Stimulated activated CD4-positive, alpha-beta T cell treated with anti-CD3 and anti-CD28 coated beads, TNF-alpha, amount 100 ng/mL, for 4 hours (primary cell): ENCODE measurements at places on chromosomes 11 and 22.

DNA sequence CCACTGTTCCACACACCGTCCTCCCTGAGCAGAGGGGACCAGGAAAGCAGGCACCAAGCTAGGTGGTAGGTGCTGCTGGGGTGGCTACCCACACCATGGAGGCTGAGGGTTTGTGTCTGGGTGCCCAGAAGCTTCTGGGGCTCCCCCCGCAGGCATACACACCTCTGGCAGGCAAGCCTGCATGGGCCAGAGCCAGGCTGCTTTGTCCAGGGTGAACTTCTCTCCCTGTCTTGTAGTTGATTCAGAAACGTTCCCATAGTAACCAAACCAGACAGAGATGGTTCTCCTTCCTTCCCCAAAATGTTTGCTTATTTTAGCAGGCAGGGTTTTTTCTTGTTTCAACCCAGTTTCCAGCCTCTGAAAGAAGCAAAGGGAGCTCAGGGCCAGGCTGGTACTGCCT lies 40.9 kb upstream of the SUSD2 start:
- no peak for DNase-seq

DNA sequence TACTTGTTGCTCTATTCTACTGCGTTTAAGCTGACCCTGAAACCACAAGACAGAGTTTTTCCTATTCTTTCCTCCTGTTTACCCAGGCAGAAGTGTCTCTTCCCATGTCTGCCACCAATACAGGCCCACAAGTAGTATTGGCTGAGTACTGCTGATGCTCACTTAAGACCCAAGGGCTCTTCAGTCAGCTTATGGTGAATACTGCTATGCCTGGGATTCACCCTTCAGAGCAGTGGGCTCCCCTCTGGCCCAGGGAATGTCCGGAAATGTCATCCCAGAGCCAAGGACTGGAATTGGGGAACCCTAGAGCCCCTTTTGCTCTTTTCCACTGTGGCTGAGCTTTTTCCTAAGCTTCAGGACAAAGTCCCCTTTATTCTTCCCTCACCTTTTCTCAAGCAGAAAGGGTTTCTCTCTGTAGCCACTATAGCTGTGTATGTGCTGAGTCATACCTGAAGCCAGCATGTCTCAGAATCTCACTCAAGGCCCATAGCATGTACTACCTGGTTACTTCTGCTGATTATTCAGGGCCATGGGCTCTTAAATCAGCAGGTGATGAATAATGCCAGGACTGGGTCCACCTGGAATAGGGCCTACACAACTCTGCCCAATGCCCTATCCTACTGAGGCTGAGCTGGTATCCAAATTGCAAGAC lies 745.8 kb upstream of the ANO5 start:
- DNase-seq = no peak

DNA sequence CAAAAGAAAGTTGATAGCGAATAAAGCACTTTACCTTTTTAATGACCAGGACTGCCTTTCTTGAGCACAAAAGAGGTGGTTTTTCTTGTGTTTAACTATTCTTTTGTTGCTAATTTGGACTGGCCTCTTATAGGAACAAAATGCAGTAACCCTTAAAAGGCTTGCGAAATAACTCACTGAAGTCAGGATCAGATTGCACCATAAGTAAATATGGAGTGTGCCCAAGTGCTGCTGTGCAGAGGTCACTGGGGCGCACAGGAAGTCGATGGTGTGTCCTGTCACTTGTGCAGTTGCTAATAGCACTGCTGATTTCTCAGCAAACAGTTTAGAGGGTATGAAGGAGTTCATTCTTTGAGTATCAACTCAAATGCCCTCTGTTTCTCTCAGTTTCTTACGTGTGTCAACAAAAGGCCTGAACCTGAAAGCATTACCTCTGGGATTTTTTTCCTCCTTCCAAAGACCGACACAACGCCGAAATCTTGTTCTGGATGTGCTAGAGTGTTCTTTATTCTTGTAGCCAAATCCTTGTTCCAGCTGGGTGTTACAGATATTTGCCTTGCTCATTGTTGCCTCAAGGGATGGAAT lies 71.3 kb downstream of the ATXN10 start:
- DNase-seq = no peak

- no peak for DNase-seq
Observed at GRCh38 chr11:119373921-119374631, 7.4 kb downstream of the USP2 start.

DNA sequence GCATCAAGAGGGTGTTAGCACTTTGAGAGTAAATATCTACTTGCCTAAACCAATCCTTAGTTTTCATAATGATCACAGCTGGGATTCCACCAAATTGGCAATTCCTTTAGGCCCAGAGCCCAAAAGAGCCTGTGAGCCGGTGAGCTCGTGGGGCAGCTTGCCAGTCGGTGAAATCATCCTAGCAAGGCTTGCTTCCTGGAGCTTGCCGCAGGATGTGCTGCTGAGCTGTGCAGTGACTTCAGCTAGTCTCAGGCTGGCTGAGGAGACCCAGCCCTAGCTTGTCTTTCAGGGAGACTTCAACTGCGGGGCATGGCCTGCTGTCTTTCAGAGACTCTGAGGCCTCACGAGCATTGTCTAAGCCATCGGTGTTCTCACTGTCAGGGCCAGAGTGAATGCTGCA lies 73.6 kb upstream of the SUSD2 start:
- no peak for DNase-seq

DNA sequence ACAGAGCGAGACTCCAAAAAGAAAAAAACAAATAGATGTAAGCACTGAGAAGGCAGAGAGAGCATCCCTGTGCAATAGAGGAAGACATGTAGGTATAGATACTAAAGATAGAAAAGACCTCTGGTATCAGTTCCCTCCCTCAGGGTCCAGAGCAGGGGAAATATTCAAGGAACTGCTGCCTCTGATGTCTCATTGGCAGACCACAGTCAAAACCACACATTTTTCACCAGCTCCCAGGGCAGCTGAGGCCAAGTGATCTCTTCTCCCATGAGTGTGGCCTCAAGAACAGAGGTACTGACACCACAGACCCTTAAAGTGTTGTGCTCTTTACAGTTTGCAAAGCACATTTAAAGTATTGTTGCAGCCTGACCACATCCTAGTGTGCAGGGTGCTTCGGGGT lies 288.5 kb downstream of the NTM start:
- no peak for DNase-seq

DNA sequence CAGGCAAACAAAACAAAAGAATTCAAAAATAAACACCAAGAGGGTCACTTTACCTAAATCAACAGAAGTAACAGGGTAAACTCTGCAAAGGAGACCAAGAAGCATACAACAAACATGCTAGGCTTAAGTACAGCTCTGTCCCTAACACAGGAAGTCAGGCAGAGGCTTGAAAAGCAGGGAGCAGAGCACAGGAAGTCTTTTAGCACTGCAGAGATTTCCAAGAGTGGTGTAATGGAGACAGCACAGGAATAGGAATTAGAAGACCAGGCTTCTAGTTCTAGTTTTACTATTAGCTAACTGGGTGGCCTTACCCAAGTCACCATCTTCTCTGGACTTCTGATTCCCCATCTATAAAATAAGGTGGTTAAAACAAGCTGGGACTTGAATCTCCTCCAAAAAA lies 1.9 kb downstream of the RBFOX2 start:
- DNase-seq = no peak

- DNase-seq = no peak
Observed at GRCh38 chr11:22162756-22163155, 30.1 kb upstream of the ANO5 start.

DNA sequence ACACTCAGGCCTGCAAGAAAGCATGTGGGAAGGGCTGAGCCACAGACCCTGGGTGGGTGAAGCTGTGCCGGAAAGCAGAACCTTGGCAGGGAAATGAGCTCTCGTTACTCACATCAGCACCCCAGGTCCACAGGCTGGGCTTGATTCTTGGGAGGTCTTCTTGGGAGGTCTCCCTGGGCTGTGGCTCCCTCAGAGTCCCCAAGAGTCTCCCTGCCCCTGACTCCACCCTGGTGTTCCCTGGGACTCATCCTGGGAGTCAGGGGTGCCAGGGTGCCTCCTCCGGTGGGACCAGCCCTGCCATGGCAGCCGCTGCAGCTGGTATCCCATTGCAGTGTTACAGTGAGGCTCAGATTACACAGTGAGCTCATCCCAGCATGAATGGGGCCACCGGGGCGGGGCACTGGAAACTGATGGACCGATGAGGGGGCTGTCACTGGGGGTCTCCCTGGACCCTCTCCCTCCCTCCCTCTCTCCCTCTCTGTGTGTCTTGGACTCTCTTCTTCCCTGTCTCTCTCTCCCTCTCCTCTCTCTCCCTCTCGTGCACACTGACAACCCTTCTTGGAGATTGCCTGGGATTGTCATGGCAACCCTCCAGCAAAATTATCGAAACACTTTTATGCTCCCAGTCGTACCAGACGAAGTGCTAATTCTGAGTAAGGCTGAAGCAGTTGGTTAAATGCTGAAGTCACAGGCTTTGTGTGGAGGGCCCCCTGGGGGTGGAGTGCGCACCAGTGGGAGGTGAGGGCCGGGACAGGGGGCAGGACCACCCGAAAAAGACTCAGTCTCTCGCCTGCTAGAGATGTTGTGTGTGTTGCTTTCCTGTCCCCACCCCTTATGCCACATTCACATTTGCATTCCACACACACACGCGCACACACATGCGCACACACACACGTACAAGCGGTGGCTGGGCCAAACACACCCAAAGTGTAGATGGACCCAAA lies 8.6 kb upstream of the C11orf96 start:
- no peak for DNase-seq

DNA sequence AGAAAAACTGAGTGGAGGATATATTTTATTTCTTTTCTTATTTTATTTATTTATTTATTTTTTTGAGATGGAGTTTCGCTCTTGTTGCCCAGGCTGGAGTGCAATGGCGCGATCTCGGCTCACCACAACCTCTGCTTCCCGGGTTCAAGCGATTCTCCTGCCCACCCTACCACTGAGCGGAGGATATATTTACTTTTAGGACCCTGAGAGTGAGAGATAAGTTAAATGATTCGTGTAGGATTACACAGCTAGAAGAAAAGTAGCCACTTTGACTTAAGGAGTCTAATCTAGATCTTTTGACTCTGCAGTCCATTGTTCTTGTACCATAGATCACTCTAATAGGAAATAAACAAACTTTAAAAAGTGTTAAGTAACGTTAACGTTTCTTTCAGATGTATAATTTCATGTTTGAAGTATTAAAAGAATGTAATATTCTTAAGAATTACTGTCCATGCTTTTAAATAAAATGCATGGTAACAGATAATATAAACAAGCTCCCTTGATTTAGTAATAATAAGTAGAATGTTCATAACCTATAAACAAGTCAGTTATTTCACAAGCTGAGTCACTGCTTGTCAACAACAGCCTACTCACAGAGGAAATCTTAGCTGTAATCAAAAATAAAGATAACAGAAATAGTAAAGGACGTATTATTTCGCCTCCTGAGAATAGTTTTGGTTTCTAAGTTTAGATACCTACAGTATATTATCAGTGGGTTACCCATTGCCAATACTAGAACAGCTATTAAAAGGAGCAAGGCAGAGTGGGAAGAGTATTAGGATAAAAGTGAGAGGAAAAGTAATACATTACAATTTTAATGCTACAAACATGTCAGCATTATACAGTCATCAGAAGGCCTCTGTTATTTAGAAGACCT lies 18.6 kb downstream of the USP47 start:
- DNase-seq = no peak

DNA sequence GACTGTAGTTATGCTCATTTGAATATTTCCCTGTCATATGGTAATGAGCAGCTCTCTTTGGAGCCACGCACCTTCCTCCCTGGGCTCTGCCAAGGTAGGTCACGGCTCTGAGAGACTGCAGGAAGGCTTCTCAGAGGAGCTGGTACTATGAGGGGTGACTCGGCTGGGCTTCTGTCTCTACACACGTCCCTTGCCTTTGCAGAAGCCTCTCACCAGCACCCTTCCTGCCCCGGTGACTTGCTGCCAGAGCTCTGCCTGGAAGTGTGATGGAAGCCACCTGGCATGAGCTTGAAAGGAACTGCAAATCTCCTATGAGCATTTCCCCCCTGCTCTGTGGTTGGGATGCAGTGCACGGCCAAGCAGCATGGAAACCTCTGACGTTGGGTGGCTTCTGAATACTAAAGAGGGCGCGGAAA lies 74.2 kb downstream of the KIRREL3 start:
- no peak for DNase-seq

- DNase-seq = no peak
Observed at GRCh38 chr11:26088391-26088790, 243.5 kb upstream of the ANO3 start.

DNA sequence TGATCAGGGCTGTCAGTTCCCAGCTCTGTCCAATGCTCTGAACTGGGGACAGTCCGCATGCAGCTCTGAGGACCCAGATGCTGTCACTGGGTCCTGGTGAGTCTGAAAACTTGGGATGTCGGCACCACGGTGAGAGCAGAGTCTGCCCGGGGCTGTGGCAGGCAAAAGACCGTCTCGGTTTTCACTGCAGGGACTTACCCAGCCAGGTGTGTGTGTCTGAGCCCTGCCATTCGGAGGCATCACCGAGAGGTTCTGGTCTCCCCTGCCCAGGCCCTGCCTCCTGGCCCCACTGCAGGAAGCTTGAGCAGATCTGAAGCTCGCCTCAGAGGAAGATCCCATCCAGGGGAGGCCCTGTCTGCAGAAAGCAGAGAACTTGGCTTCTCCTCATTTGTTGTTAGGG lies 5.2 kb downstream of the TP53AIP1 start:
- no peak for DNase-seq

- no peak for DNase-seq
Observed at GRCh38 chr11:8948886-8949285, 6.1 kb upstream of the ASCL3 start.
